ENCODE measurements at places on chromosomes 1 and 21. TPM values are rescaled to one million over a fixed set of nuclear protein-coding genes. Genes with fewer than 3 reads are reported as not detected.

Gene PPM1J
- total RNA-seq, result 1.4 TPM

DNA sequence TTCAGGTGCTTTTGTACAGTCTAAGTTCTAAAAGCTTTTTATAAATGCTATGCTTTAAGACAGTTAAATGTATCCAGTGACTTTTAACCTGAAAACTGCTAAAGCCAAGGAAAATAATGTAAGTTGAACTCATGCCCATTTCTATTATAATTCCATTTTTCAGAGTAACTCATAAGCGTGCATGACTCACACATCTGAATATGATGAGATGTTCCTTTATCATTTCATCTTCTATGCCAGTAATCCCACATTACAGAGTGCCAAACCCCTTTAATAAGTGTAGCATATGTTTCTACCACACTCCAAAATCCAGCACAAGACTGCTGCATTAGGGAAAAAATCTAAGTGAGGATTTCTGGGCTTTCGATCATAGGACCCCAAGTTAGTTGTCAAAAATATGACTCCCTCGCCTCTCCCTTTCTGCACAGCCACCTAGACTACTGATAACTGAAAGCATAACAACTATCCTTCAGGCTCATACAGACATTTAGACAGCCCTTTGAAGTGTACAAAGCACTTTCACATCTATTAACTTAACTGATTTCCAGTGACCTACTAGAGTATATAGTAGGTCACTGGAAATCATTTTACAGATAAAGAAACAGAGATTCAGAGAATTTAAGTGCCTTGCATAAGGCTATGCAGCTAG lies 45.3 kb downstream of the JAK1 start:
- no peaks in the 10 kb centered on the region for H3K27me3 ChIP-seq
- H3K36me3 ChIP-seq, result no peaks in the 10 kb centered on the region
- peak; percentile 87 for DNase-seq
- H3K27ac ChIP-seq, result peak overlapping the region; percentile 73

DNA sequence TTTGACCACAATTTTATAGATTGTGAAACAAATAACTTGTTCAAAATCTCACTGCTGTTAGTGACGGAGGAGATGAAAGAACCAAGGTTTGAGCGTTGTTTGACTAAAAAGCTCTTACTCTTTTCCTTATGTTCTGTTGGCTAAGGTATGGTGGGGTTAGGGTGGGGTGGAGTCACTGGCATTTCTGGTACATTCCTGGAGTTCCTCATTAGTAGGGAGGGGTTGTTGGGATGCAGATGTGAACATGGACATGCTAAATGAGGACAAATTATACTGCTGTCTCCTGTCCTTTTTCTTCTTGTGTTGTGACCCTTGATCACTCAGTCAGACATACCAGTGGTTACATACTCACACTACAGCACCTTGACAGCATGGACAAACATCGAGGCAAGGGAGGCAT lies 26.2 kb upstream of the CD1D start:
- no peaks in the 10 kb centered on the region for H3K4me1 ChIP-seq
- H3K27ac ChIP-seq, result no peak overlapping the region
- no peak for DNase-seq
- H3K36me3 ChIP-seq, result no peaks in the 10 kb centered on the region
- H3K4me3 ChIP-seq, result no peak overlapping the region

GRCh38 chr1:8267307-8267706 lies 50.6 kb upstream of the SLC45A1 start:
- no peaks in the 10 kb centered on the region for H3K27me3 ChIP-seq
- no peak overlapping the region for H3K4me3 ChIP-seq
- DNase-seq, result no peak
- no peak overlapping the region for H3K27ac ChIP-seq

- H3K27me3 ChIP-seq, result no peaks in the 10 kb centered on the region
- peak; percentile 15 for DNase-seq
- no peak overlapping the region for H3K4me3 ChIP-seq
- no peaks in the 10 kb centered on the region for H3K36me3 ChIP-seq
- no peak overlapping the region for H3K27ac ChIP-seq
- H3K4me1 ChIP-seq, result peaks cover 8% of the 10 kb centered on the region
These were observed 98.0 kb upstream of the HP1BP3 start for GRCh38 chr1:20885121-20885520.

Gene FMO5
- total RNA-seq, result 3.2 TPM

Data from PC-3 (cell line).